Activated T-cell treated with anti-CD3 and anti-CD28 coated beads, Interleukin-2, amount 50 U/mL, for 1 hour (primary cell): ENCODE measurements at places on chromosomes 6 and 20.
A peak's percentile ranks its signal among the peaks of the same experiment; 100 is the strongest.

GRCh38 chr6:136491251-136491650, 59.0 kb downstream of the MAP7 start:
- DNase-seq = no peak

DNA sequence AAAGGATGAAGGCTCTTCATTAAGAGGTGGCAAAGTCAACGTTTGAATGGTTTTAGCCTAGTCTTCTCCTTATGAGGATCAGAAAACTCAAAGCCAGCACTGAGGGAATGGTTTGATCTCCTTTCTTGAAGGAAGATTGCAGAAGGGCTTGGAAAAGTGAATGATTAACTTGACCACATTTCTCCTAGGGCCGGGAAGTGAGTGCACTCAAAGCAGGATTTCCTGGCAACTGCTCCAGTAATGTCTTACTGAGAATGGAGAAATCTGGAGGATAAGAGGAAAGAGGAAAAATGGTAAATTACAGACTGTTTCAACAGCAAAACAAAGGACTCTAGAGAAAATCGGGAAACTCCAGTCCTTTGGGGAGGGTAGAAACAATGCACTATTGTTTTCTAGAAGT, 189.0 kb upstream of the FOXA2 start:
- DNase-seq = no peak

- no peak for DNase-seq
Observed at GRCh38 chr6:28488916-28489365, 26.7 kb downstream of the GPX6 start.

DNA sequence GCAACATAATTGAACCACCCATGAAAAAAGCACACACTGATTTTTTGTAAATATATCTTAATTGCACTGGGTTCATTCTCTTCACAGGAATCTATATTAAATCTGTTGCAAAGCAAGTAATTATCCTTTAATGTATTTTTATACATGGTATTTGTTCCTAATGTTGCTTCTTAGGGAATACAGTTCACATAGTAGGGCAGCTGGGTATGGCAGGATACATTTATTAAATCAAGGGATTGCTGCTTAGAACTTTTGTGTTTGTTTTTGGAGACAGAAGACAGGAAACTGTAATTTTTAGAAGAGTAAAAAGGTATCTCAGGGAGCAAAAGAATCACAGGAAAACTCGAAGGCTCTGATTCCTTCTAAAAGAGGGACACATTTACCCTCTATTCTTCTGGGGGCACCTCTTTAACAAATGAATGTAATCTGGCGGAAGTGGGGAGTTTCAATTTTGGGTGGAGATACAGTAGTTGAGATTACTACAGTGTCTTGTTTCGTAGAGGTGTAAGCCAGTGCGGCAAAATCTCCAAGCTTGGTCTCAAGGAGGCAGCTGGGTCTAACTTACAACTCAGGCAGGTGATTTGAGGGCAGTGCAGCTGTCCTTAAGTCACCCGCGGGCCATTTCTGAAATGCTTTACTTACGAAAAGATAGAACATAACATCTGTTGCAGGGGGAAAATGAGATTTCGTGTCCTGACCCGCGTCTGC, 812 bp upstream of the SMIM13 start:
- no peak for DNase-seq

DNA sequence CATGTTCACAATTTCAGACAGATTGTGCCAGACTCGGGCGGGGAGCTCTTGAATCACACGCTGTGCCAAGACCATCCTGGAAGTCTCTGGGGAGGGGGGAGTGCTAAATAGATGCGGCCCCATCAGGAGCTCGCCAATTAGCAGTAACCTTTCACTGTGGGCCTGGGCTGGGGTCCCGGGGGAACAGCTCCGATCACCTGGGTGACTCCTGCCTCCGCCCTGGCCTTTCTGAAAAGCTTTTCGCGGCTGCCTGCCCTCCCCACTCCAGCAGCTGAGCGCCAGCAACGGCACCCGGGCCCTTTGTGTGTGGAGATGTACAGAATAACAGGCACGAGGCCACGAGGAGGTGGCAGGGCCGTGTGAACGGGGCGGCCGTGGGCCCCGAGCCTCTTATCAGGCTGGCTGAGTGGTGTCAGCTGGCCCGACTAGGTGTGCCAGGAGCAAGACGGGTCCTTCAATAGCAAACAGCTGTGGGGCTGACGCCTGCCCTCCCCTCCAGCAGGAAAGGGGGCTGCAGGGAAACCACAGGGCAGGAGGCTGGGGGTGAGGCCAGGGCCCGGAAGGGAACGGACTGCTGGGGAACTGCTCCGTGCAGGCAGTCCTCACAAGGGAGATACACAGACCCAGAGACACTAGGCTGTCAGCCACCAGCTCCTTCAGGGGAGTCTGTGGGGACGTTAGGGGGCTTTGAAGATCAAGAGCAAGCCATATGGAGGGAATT, 56.8 kb downstream of the NOL4L start:
- DNase-seq = peak; percentile 50

GRCh38 chr6:159080217-159080976, 35.6 kb upstream of the TAGAP start:
- no peak for DNase-seq

- no peak for DNase-seq
Observed at GRCh38 chr20:41027872-41028358, 707 bp upstream of the TOP1 start.

DNA sequence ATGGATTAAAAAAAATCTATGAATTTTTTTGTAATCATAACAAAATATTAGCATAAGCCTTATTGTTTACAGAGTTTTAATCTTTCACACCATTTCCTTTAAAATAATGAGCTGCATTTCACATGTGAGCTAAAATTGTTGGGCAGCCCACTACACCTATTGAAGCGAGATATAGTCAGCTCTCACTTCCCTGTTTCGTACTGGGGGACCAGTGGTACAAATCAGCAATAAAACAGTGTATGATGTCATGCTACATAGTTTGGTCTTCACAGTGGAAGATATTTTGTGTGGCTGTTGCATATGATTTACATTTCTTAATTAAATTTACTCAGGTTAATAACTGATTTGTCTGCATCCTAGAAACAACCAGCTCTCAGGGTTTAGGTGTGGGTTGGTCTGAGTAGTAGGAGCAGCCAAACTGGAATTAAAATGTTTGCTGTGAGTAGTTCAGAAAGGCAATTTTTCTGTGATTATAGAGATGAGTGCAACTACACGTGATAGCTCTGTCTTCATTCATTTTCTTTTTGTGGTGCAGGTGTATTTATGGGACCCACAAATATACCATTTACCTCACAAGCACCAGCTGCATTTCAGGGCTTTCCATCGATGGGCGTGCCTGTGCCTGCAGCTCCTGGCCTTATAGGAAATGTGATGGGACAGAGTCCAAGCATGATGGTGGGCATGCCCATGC, 99.3 kb downstream of the B3GAT2 start:
- DNase-seq = no peak

DNA sequence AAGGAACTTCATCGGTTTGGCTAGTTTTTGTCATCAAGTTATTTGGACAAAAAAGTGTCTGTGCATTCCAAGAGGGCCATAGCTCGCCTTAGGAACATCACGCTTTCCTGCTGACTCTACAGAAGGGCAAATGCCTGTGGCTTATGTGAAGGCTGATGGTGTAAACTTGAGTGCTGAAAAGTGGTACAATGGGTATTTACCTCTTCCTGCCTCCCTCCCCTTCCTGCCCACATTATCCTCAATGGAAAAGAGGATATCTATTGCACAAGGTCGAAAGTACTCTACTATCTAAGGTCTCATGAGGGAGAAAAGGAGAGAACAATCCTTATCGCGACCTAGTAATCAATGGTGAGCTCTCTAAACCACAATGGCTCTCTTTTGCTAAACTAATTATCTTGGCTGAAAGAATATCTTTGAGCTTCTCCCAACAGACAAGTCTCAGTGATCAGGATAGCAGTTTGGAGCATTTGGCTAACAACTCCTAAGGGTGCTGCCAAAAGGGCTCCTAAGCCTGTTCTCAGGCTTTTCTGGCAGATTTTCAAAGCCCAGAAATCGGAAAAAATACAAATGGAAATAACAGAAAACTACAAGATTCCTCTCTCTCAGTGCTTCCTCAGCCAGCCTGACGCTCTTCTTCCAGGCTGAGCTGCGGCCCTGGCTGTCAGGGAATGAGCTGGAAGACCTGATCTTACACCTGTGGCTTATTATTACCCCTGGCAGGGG, 42.6 kb upstream of the ENPP1 start:
- DNase-seq = no peak

DNA sequence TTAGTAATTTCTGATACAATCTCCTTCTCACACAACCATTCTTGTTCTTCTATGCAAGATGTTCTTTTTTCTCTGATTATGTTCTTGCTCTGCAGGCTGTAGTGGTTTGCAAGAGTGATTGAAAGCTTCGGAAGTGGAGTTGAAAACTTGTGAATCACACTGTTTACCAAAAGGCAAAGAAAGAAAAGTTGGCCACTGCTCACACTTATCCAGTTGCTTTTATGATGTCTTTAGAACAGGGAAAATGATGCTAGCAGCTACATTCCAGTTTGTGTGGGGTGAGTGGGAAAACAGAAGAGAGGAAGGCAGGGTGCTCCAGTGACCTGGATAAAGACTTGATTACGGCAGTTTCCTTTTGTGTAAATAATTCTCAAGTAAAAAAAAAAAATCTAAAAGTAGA, 583.3 kb downstream of the TENT5A start:
- no peak for DNase-seq

DNA sequence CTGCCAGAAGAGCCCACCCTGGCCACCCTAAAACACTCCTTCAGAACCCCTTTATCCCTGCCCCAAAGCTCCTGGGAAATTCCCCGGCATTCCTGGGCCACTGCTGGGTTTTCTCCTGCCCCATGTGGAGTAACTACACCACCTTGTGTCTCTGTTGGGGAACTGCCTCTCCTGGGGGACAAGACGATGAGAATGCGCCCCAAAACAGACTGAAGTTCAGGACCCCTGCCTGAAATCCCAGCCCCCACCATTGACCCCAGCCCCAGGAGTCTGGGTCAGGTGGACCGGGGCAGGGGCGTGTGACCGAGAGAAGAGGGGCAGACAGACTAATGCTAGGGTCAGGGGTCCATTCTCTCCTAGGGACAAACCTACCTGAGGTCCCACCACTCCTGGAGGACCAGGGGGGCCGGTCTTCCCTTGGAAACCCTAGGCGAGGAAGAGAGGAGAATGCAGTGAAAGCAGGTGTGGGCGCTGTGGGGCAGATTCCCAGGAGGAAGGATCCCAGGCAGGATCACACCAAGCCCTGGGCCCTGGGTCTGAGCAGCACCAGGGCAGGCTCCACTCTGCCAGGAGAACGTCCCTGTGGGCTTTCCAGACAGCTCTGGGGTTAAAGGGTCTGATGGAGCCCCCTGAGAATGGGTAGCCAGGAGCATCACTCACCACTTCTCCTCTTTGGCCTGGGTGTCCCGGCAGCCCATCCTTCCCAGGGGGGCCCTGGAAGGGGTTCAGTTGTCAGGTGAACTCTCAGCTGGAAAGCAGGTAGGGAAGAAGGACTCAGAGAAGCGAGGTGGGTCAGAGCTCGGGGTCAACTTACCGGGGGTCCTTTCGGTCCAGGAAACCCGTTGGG, 19.4 kb downstream of the COL11A2 start:
- no peak for DNase-seq

- no peak for DNase-seq
Observed at GRCh38 chr6:130288065-130288464, 65.3 kb upstream of the SAMD3 start.

- no peak for DNase-seq
Observed at GRCh38 chr6:139529420-139529819, 155.0 kb upstream of the CITED2 start.

- no peak for DNase-seq
Observed at GRCh38 chr6:100166956-100167355, 172.9 kb upstream of the MCHR2 start.

GRCh38 chr20:22904386-22904785, 130.7 kb upstream of the SSTR4 start:
- DNase-seq = no peak

- no peak for DNase-seq
Observed at GRCh38 chr6:166258854-166259276, 49.3 kb downstream of the PRR18 start.

DNA sequence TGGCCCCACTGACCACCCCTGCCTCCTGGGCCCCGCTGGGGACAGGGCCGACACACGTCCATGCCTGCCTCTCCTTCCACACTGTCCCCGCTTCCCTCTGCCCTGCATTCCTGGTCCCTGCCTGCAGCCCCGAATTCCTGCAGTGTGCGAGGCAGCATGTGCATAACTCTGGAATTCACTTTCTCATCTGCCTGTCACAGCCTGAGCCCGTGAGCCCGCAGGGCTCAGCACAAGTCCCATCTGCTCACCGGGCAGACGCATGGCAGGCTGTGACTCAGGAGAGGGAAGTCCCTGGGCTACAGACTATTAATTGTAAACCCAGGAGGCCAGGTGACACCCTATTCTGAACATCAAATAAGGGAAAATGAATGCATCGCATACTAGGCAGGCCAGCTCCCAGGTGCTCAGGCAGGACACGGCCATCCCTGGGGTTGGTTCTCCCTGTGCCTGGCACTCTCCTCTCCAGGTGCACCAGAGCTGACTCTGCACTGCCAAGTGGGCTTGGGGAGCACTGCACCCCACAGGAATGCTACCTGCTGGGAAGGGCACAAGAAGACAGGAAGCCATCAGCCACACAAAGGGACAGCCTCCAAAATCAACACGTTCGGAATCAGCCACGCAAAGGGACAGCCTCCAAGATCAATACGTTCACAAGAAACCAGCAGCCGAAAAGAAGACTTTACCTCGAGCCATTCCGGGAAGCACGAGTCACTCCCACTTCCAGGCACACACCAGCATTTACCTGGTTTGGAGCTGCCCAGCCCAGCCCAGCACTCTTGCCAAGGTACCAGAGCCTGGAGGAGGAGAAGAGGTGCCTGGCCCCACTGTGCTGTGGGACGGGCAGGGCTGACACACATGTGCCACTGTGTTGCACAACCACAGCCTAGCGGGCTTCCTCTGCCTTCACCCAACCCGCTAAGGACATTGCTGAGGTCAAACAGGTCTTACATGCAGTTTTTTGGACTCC, 65.9 kb downstream of the DLL1 start:
- DNase-seq = no peak

- no peak for DNase-seq
Observed at GRCh38 chr6:106908386-106908840, 66.1 kb downstream of the CD24 start.

GRCh38 chr6:122020588-122021264, 378.7 kb upstream of the HSF2 start:
- DNase-seq = no peak

- no peak for DNase-seq
Observed at GRCh38 chr6:71292001-71292400, 3.4 kb downstream of the OGFRL1 start.

GRCh38 chr6:71444222-71444621, 155.6 kb downstream of the OGFRL1 start:
- DNase-seq = no peak
